ENCODE measurements at places on chromosomes 1 and 21.

DNA sequence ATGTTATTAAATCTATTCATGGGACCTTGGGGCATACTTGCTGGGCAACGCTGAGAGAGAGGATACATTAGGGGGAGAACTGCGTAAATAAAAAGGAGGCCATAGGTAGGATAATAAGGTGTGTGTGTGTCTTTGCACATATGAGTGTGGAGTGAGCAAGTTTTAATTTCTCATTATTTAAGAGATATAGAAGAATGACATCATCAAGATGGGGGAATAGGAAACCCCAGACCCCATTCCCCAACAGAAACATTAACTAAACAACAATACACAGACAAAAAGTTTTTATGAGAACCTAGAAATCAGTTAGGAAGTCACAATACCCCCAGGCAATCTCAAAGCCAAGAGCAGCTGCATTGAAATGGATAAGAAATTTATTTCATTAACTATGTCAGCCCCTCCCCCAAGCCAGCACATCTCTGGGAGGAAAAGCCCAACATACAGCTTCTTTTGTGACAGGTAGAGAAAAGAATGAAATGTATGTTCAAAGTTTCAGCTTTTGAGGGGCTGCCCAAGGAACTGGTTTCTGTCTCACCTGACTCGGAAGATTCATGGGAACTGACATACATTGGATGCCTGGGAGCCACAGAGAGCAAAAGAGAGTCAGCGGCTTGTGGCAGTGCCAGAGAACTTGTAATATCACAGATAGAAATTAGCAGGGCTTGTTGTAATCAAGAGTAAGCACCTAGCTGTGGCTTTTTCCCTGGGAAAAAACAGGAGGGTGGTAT, 234.3 kb upstream of the NFIA start:
- DNase-seq = no peak

DNA sequence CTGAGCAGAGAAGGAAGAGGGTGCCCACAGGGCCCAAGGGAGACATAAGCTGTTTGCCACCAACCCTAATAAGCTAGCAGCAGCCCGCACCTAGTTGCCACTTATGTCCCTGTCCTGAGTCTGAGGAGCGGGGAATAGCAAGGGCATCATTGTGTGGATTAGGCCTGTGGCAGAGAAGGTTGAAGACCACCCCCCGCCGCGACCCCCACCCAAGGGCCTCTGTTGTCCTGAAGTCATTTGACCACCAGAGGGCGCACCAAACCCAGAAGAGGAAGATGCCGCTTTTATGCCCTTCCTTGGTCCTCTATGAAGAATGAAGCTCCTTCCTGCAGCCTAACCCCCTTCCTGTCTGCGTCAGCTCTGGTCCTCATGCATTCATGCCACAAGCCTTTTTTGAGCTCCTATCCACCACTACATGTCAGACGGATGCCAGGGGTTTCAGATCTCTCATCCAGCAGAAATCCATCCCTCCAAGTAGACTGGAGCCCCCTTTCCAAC, 16.6 kb downstream of the RHBG start:
- DNase-seq = peak; percentile 77

DNA sequence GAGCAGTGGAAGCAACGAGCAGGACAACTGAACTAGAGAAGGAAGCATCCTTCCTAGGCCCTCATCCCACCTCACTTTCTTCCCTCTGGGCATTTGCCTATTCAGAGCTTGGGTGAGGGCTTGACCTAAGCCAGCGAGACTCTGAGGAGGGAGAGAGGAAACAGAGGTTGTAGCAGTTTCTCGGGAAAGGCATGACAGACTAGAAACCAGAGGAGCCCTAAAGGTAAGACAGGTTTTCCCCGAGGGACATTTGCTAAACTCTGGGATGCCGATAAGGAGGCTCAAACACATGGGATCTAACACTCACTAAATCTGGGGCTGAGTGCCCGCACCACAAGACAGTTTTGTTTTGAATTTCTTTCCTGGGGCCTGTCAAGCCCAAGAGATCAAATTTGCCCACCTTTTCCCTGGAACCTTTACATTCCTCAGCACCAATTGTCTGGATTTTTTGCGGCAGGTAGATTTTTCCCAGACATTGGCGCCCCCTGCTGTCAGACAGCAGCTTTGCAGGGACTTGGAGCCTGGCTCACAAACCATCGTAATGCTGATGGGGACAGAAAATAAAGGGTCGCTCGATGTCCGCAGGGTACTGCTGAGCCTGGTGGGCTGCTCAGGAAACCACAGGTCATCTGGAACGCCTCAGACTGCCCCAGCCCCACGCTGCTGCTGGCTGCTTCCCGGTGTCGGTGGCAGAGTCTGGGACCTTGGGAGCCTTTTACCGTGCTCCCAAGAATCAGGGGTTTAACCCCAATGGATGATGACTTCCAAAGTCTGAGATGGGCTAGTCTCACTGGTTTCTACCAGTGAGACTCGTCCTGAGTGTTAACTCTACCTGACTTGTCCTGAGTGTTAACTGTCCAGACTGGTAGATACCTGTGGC, 23.4 kb upstream of the TSPAN2 start:
- peak; percentile 53 for DNase-seq

GRCh38 chr1:78004719-78005447, at the start of gene DNAJB4:
Gene DNAJB4, plus strand, starts transcription at chr1:78004939. Its CDS starts 172 bp downstream, at chr1:78005111.
- peak; percentile 65 for DNase-seq

DNA sequence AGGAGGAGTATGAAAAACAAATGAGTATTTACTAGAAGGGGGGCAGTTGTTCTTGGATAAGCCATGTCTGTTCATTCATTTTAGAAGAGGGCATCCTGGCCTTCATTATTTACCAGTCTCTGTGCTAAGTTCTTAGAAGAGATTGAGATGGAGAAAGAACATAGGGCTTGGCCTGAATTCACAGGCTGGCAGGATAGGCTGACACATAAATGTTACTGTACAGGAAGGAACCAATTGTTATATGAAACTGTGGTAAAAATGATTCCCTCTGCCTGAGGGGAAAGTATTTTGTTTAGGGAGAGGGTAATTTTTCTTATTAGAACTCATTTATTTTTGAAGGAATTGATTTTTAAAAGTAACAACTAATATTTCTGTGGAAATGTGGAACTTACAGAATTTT, 99.5 kb downstream of the MAN1A2 start:
- no peak for DNase-seq

- DNase-seq = no peak
Measured at GRCh38 chr1:166089804-166090203, 77.0 kb downstream of the FAM78B start.

GRCh38 chr1:200194477-200194876, 167.0 kb downstream of the NR5A2 start:
- DNase-seq = no peak

DNA sequence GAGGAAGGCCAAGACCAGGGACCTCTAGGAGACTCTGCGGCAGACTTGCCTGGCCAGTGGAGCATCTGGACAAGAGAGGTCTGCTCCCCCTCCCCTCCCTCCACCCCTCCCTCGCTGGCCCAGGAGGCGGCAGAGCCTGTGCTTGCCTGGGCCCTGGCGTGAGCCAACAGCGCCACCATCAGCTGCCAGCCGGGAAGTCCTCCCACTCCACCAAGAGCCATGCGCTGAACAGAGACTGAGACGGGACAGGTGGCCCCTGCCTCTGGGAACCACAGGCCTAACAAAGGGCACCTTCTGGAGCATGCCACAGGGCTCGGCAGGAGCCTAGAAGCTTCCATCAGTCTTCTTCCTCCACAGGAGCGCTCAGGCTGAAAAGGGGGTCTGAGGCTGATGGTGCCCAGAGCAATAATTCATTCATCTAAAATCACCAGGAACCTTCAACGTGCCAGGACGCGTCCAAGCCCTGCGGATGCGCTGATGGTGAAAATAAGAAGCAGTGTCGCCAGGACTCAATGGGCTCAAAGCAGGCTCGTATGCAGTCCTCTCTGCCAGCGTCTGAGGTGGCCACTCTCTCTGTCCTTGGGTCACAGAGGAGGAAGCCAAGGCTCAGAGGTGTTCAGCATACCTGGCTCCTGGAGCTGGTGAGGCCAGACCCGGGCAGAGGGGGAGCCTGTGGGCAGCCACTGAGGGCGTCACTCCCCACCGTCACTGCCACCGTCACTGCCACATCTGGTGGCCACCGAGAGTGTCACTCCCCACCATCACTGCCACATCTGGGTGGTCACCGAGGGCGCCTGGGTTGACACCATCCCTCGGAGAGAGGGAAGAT, 161.2 kb downstream of the NPHP4 start:
- DNase-seq = no peak

GRCh38 chr21:46357684-46358425, 33.9 kb downstream of the PCNT start:
- DNase-seq = no peak
